Dorsolateral prefrontal cortex (tissue), 122 donors: ENCODE measurements at places on chromosomes 12 and 14. TPM values are rescaled to one million over a fixed set of nuclear protein-coding genes. Genes with fewer than 3 reads are reported as not detected.

Gene SLCO1B1
- not detected for total RNA-seq

Gene CLBA1
- 13.7 TPM for total RNA-seq

Gene SH2B3
- 14.8 TPM for total RNA-seq

Gene GLIPR1
- total RNA-seq: 20.0 TPM

Gene C12orf60
- 1.5 TPM for total RNA-seq

Gene REM2
- total RNA-seq: 1.1 TPM

Gene NFE2
- total RNA-seq: 0.62 TPM

Gene DLST
- total RNA-seq: 66.9 TPM

Gene GXYLT1
- total RNA-seq: 13.1 TPM
